ENCODE measurements at places on chromosomes 3 and 15.

DNA sequence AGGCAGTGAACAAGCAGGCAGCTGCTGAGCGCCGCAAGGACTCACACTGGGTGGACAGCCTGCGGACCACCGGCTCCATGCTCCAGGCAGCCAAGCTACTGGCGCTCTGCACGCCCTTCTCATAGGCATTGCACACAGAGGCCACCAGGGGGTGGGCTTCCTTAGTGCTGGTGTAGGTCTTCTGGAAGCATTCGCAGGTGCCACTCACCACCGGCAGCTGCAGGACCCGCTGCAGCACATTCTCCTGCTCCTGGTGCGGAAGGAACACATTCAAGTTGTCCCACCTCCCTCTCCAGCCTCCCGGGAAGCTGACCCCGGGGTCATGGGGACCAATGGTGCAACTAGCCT, 6.0 kb downstream of the PLIN1 start:
- no peak for DNase-seq

GRCh38 chr15:40281801-40282146, 1.1 kb downstream of the ANKRD63 start:
- DNase-seq, result no peak

DNA sequence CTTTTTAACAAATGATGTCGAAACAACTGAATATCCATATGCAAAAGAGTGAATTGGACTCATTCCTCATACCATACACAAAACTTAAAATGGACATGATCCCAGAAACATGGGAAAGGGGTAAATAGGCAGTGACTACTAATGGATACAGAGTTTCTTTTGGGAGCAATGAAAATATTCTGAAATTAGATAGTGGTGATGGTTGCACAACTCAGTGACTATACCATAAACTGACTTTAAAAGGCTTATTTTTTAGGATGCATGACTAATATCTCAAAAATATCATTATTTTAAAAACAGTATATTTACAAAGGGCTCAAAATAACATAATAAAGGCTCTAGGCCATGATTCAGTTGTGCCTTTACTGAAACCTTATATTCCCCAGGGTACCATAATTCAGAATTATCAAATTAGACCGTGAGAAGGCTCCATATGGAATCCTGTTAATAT, 16.3 kb upstream of the ATP13A3 start:
- DNase-seq, result no peak

DNA sequence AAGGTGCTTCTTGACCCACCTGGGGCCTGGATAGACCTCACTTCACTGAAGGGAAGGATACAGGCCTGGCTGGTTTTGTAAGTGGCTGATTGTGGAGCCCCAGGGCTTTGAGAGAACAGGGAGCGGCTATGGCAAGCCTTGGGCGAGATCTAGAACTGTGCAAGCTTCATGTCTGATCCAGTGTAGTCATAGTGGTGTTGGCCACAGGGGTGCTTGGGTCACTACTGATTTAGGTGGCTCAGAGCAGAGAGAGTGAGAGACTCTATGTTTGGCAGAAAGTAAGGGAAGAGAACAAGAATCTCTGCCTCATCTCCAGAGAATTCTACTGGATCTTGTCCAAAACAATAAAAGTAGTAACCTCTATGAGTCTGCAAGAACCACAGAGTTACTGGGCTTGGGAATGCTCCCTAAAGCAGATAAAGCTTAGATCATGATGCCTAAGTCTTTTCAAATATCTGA, 394.2 kb upstream of the EPHA3 start:
- peak; percentile 83 for DNase-seq

- peak; percentile 93 for DNase-seq
Measured at GRCh38 chr3:27166888-27167287, 202.3 kb downstream of the NEK10 start.

DNA sequence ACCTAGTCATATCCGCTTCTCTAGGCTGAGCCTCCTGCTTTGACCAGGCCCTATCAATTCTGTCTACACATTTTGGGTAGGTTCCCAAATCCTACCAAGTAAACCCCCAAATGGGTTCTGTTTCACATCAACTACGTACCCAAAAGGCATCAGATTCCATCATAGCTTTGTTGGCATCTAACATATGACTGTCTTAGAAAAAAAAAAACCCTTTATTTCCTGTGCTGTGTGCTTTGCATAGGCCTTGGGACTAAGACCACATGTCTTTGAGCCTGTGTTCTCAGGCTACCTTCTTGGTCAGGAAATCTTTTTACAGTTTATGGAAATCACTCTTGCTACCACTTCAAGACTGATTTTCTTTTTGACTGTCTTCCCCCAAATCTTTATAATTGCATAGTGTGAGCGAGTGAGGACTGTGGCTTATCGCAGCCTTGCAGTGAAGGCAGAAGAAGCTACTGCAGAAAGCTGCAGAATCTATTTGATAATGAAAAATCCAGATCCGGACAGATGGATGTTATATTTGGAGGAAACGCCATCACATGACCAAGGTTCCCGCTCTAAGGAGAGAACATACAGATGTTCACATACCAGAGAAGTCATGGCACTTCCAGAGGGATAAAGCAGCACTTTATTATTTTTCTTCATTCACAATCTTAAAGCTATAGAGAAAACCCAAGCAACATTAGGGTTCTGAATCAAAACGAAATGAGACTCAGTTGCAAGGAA, 111.2 kb downstream of the EOMES start:
- DNase-seq, result no peak
